ENCODE measurements at places on chromosomes 6 and 20.
A peak's percentile ranks its signal among the peaks of the same experiment; 100 is the strongest.

- peak; percentile 71 for DNase-seq
Measured at GRCh38 chr6:136403110-136403980, 113.7 kb upstream of the BCLAF1 start.

DNA sequence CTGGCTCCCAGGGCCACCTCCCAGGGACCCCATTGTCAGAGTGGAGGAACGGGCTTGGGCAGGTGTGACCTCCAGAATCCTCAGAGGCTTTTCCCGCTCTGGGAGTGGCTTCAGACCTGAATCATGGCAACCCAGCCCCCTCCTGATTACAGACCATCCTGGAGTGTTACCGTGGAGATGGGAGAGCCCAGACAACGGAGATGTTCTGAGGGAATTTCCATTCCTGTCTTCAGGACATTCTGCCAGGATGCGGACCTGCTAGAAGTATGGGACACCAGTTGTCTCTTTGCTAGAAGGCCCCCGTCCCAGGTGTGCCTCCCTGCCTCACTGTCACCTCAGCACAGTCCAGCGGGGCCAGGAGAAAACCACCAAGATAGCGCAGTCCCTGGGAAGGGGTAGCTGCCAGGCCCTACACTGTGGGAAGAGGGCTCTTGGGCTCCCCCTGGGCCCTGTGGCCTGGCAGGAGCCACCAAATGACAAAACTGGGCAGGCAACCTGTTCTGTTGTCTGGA is 109.9 kb downstream of the PSMB1 start:
- DNase-seq = no peak

DNA sequence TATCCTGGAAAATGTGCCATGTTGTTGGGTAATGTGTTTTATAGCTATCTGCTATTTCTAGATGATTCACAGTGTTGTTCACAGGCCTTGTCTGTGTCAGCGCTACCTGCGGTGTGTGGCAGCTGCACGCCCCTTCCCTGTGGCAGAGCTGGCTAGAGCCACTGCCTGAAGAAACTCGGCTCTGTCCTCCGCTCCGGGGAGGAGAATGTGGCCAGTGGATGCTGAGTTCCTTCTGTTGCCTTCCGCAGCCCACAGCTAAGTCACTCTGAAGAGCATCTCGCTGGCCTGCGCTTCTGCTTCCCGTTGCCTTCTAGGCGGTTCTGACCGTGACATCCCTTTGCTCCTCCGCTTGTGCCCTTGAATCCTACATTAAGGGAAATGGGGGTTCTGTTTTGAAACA is 135.1 kb downstream of the PLG start:
- no peak for DNase-seq

DNA sequence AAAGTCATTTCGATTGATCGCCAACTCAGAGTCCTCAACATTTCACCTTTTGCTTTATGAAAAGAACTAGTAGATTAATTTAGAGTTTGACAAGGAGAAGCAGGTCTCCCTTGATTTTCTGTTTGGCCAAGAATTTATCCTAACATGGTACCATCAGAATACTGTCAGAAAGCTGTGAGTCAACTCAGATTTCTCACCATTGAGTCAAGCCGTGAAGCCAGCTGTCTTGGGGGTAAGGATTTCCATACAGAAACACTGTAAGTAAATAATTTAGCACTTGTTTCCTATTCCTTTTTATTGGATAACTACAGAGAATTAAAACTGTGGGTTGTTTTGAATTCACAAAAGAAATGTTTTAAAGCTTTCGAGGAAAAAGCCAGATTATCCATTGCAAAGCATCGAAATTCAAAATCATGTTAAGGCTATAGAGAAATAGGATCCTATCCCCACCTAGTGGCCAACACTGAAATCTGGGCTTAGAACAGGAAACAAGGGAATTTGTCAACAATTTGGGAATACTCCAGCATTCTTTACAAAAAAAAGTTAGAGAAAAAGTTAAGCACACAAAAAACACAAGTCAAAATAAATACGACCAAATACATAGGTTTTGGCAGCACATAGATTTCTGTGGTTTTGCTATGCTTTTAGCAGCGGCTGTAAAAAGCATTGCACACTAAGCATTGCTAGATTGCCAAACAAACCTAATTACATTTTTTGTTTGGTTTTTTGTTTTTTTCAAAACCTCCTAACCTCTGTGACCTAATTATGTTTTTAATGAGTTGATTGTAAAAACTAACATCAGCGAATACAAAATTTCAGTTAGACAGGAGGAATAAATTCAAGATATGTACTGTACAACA is 44.2 kb downstream of the COL11A2 start:
- peak; percentile 77 for DNase-seq

DNA sequence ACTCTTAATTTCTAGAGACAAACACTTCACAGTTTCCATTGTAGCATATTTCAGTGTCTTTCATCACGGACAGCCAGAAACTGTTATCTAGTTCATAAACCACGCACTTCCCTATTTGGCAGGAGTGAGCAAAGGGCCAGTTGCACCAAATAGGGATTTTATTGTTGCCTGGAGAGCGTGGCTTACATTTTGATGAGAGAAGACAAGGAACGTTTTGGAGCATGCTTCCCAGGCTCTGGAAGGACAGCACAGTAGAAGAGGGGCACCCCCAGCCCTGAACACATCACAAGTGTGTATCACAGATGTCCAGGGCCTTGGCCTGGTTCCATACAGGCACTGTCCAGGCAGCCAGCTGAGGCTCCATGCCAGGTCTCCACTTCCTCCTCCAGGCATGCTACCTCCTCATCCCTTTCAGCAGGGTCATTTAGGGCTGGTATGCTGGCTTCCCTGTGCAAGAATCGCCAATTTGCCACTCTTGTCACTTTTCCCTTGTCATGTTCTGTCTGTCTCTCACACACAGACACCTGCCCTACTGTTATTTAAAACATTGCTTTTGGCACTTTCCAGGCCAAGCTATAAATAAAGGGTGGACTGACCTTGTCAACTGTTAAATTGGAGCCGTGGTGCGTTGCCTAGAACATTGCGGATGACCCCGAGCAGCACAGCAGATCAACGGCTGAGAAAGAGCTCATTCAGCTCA is 235.0 kb upstream of the GMDS start:
- peak; percentile 24 for DNase-seq

- DNase-seq = no peak
Measured at GRCh38 chr20:45782890-45783289, 8.8 kb downstream of the WFDC3 start.

DNA sequence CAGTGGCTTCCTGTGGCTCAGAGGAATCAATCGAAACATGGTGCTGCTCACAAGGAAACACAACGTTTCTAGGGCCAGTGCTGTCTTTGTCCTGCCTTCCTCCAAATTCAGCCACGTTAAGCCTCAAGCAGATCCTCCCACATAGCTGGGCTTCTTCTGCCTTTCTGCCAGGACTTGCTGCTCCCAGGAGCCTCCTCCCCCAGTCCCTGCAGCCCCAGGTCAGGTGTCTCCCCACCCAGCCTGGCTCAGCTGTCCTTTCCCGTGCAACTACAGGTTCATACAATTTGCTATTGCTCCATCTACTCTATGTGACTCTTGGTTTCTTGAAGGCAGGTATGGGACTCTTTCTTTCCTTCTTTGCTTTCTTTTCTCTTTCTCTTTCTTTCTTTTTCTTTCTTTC is 215.3 kb upstream of the RNF24 start:
- peak; percentile 27 for DNase-seq

GRCh38 chr6:57159127-57159526 is 13.0 kb upstream of the BAG2 start:
- DNase-seq = no peak

GRCh38 chr6:111423055-111423633 is 59.9 kb downstream of the REV3L start:
- no peak for DNase-seq

- DNase-seq = peak; percentile 94
Measured at GRCh38 chr6:17865798-17866725, 121.4 kb downstream of the KIF13A start.

DNA sequence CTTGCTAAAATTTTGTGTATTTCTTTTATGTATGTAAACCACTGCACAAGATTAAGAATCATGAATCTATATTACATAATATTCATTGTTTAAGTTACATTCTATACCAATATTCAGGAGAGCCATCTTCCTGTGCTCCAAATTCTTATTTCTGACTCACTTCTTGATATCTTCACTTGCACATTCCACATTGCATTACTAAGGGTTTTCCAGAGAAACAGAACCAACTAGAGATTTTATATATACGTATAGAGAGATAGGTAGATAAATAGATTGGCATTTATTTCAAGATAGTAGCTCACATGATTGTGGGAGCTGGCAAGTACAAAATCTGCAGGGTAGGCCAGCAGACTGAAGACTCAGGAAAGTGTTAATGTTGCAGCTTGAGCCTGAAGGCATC is 222.2 kb upstream of the PRSS16 start:
- DNase-seq = no peak

GRCh38 chr6:113645576-113645970 is 211.6 kb upstream of the MARCKS start:
- peak; percentile 55 for DNase-seq

- DNase-seq = no peak
Measured at GRCh38 chr20:9608639-9609340, 94.4 kb downstream of the LAMP5 start.

DNA sequence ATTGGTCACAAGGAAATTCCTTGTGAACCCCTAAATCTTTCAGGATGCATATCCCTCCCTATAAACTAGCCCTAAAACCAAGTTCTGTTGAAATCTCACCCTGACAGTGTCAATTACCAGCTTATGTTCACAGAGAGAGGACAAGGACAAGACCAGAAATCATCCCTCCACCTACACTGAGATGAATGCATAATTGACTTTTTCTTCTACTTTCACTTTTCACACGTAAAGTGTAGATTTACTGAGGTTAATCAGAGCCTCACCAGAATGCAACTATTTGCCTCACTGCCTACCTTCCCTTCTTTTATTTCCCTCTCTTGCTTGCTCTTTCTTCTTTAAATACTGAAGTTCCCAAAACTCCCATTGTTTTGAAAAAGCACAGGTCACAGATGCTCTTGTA is 15.3 kb upstream of the NKAIN2 start:
- no peak for DNase-seq

DNA sequence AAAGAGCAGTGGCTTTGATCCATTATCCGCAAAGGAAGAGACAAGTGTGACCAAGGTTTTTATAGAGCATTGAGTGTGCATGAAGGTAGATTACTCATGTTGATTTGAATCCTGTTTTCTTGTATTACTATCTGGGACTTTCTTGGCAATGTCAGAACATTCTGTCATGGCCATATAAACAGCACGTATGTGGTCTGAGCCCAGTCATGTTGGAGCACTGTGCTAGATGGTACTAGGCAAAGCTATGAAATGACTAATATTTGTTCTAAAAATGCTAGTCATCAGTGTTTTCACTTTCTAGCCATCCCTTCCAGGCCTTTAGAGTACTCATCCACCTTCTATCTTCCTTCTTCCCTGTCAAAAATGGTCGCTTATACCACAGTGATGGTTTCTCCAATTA is 278.6 kb upstream of the FLRT3 start:
- no peak for DNase-seq

DNA sequence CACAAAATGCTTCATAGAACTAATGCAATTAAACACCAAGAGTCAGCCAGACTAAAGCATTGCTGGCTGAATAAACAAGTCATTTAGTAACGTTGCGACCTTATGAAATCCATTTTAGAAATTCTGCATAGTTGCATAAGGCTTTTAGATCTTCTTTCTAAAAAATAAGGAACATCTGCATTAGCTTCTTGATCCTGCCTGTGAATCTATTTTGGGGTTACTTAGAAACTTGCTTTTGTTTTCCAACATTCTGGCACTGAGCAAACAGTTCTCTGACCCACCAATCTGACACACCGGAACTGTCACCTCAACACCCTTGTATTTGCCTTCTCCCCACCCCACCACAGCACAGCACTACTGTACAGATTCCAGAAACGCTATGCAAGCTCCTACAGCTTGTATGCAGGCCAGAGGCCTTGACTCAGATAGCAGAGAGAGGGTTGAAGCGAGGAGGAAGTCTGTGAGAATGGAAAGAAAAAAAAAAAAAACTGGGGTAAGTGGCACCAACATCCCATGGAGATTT is 55.0 kb downstream of the KIF13A start:
- peak; percentile 59 for DNase-seq

DNA sequence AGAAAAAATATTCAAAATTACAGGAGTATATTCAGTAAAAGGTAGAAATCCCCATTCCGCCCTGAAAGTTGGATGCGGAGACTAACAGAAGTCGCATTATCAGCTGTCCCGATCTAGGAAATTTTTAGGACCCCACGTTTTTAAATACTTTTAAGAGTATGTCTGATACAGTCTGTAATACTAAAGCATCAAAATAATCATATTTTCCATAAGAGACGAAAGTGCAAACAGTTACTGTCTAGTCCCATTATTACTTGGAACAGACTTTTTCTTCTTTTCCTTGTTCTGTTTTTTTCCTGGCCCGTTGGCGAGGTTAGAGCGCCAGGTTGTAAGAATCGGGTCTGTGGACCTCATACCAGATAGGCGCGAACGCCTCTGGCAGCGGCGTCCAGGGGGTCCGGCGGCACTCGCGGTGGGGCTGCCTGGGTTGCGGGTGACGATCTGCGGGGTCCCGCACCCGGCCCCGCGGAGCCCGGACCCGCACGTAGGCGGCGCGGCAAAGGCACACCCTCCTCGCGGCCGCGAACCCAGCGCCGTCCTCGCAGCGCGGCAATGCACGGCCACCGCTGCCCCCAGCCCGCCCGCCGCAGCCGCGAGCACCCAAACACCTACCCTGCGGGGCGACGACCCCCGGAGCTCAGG is 460 bp downstream of the PLAGL1 start:
- DNase-seq = peak; percentile 17

- no peak for DNase-seq
Measured at GRCh38 chr6:75188221-75188925, 17.5 kb downstream of the COL12A1 start.

GRCh38 chr6:119871520-119871919 is 522.0 kb upstream of the MAN1A1 start:
- no peak for DNase-seq

DNA sequence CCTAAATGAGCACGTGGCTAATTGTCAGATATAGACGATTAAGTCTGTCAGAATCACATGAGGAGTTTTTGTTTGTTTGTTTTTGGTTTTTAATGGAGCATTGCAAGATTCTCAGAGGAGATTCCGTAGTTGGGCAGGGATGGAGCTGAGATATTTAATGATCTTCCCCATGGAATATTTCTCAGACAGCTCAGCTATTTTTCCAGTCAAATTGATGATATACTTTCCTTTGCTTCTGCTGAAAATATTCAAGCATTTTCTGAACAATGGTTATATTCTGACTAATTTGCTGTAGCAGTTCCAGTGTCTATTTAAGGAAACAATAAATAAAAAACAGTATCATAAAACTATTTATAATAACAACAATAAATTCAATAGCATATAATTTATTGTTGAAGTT is 348.4 kb downstream of the KIF16B start:
- no peak for DNase-seq
